CD4-positive, alpha-beta T cell treated with Interleukin-4 for 4 hours (primary cell): ENCODE measurements at places on chromosomes 4 and X.

DNA sequence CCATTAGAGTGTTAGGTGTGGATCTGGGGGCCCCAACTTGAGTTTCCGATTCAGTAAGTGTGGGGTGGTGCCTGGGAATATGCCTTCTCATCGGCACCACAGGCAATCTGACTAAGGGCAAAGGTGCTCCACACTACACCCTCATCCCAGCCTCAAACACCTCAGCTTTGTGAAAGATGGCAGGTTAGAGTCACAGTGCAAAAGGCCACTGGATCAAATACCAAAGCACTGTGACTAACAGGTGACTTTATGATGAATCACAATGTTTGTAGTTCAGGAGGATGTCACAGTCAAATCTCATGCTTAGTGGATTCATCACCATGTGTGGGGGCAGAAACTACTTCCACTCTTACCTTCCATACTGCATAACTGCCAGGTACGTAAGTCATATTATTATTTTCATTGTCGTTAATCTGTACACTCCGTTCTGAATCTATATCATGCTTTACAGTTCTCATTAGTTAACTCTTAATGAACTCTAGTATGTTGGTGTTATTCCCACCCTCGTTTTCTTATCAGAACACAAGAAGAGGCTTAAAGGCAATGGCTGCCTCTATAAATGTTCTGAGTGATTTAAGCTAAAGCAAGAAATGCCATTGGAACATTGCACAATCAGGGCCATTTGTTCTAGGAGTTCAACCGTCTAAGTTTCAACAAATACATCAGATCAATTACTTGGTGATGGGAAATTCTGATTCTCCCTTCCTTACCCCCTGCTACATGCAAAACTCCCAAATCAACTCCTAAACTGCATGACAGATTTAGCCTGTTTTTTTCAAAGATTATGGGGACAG, 50.2 kb downstream of the PRKG2 start:
- DNase-seq = no peak

DNA sequence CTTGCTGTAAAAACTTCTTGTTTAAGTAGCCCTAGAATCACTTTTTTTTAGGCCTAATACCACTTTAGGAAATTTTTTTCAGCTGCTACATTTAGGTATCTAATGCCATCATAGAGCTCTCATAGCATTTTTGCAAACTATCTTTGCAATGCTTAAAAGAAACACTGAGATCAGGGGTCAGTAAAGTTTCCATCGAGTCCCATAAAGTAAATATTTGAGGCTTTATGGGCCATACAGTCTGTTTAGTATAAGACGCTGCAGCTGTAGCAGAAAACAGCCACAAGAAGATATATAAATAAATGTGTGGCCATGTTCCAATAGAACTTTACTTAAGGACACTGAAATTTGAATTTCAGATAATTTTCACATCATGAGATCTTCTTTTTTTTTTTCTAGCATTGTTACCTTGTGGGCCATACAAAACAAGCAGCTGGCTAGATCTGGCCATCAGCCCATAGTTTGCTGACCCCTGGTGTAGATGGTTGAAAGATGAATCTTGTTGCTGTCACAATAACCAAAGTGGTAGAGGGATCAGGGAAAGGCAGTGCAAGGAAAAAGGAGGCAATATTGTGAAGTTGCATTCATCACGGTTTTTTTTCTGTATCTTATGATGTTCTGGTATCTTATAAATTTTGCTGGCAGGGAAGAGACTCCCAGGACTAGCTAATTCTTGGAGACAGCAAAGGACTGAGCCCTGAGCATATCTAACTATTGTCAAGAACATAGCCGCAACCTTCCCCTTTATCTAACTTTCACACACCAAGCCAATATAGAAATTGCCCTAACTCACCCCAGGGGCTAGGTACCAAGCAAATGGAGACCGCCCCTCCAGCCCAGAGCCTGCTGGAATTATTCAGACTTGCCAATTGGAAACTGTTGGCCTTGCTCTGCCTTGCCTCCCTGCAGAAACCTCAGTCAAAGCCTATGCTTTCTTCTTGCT, 46.6 kb downstream of the RASGEF1B start:
- no peak for DNase-seq

DNA sequence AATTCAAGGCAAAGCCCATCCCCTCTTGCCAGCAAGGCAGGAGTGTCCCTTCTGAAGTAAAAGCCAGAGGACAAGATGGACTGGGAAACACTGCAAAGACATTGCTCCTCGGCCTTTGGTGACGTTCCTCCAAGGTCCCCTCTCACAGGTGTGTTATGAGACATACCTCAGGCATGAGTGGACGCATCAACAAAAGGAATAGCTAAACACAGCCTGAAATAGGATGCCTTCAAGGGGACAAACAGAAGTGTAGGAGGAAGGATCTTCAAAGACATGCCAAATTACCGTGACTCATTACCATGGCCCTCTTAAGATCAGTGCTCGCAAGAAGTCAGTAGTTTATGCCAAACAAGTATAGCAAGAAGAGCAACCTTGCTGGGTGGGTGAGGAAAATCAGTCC, 6.0 kb upstream of the IDS start:
- no peak for DNase-seq

DNA sequence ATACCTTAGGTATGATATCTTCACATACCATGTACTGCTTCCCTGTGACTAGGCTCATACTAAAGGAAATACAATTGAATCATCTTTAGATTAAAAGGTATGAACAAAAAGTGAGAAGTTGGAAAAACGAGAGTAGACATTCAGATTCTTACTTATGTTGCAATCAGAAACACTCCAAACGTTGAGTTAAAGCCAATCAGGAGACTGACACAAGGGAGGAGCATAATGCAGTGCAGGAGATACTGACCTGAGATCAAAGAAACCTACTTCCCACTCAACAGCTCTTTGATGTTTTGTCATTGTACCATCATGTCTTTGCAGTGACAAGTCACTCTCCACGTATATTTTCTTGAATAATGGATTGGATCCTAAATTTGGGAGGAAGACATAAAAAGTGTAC, 8.9 kb upstream of the PCDH18 start:
- no peak for DNase-seq

DNA sequence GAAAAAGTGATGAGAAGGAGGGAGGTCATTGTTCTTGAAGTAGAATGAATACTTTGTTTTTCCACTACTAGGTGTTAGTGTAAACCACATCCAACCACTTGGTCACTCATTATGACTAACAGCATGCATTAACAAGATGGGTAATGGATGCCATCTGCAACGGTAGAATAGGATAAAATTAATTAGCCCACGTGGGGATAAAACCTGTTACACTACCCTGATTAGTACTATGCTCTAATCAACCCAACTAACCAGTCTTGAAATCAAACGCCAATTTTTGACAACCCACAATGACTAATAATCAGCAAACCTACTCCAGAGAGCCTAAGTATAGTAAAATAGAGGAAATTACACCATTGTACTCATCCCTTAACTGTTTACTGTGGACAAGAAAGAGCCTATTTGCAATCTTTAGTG, 93.4 kb upstream of the MCF2 start:
- no peak for DNase-seq

DNA sequence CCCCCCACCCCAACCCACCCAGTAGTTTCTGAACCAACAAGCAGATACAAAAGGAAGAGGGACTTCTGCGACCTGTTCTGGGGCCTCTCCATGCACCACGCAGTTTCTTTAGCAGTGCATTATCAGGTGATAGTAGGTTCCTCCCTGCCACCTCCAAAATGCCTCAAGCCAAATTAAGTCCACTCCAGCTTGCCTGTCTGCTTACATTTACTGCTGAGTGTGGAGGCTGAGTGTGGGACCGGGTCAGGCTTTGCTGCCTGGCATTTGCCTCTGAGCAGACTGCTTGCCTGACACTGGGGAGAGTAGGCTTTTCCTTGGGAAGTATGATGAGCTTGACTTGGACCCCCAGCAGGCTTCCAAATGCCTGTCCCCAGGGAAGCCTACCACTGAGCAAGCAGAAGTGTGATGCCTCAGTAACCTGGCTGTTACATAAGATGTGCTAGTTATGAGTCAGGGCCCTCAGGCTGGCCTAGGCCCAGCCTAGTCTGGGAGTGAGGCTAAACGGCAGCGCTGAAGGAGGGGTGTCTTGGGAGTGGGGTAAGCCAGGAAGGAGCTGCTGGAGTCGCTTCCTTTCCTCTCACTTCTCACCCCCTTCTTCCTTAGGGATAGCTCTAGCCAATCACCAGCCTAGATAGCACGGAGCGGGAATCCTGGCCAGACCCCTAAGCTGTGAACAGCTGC, 9.0 kb downstream of the TSC22D3 start:
- DNase-seq = no peak

DNA sequence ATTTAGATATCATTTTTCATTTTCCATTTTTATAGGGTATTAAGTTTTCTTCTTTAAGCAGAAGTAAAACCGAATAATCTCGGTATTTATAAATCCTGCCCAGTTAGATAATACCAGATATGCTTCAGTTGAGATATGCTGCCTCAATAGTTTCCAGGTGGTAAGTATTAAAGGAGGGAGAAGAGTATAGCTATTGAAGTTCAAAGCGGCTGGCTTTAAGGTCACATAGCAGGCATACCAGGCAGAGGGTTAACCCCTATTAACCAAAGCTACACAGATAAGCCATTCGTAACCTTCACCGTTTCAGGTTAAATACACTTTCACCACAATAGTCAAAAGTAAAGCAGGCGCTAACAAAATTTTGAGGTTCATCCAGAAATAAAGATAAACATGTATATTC, 54.2 kb downstream of the EDNRA start:
- DNase-seq = no peak

- DNase-seq = no peak
Measured at GRCh38 chr4:185786422-185786821, 25.6 kb downstream of the SORBS2 start.

GRCh38 chr4:98921292-98921691, 7.6 kb downstream of the EIF4E start:
- no peak for DNase-seq

DNA sequence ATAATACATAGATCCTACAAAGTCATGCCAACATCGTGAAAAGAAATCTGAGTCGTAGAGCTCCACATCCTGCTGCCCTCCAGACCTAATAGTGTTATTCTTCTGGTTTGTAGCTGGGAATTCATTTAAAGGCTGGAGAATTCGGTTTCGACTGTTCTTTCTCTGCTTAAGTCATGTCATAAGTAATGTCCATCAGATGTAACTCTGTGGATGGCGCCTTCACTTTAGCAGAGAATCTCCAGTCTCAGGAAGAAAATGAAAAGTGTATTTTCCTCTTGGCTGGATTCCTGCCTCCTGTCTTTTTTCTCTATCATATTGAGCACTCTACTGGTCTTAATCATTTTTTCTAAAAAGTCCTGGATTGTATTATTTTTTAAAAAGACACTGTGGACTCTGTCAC, 117.0 kb downstream of the PALLD start:
- no peak for DNase-seq

DNA sequence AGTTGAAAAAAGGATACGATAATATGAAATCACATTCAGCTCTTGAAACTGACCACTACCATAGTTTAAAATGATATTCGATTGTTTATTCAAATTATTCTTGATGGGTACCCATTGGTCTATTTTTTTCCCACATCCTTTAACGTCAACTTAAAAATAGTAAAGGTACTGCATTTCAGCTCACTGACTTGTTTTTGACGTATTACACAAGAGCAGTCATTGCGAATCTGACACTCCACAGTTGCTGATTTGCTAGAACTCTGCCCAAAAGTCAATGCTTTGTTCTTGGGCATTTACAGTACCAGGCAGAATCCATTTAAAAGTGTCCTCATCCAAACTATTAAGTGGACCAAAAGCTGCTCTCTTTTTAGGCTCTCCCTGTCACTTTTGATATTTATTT, 1.2 kb upstream of the PDS5A start:
- no peak for DNase-seq

DNA sequence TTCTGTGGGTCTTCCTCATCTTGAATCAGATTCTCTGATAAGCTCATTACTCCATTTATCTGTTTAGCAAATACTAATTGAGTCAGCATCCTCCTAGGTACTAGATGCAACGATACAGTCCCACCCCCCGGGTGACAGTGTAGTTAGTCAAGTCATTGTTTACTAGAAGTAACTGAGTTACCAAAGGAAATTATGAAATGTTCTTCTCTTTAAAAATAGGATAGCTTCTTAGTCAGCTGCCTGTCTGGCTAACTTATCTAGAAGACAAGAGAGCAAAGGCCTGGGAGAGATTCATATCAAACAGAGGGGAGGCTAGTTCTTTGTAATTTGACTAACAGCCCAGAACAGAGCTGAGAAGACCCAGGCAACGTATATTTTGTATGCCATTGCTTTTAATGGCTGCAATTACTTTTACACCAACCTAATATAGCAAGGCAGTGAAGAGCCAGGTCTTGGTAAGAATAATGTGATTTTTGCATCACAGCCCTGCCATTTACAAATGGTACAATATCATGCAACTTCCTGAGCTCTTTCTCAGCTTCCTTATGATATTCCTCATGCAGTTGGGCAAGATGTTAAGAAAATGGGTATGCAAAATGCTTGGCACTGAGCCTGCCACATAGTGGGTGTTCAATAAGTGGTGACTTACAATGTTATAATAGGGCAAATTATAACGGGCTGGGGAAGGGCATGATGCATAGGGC, 149.9 kb downstream of the CHIC2 start:
- no peak for DNase-seq

DNA sequence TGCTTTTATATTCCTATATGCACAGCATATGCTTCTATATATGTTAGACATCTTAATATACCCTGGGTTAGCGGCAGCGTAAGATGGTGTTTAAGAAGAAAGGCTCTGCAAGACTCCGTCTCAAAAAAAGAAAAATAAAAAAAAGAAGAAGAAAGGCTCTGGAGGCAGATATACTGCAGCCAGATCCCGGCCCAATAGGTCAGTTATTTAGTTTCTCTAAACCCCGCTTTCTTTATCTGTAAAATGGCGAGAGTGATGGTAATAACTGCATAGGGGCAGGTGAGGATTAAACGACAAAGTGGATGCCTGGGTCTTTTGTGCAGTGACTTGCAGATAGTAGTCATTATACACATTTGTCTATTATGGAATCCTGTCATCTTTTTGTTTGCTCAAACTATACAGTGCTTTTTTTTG, 115.2 kb downstream of the NAA11 start:
- DNase-seq = no peak

GRCh38 chr4:52160859-52161258, 109.8 kb downstream of the SPATA18 start:
- no peak for DNase-seq

GRCh38 chr4:181757910-181758660, 485.1 kb upstream of the TENM3 start:
- no peak for DNase-seq

DNA sequence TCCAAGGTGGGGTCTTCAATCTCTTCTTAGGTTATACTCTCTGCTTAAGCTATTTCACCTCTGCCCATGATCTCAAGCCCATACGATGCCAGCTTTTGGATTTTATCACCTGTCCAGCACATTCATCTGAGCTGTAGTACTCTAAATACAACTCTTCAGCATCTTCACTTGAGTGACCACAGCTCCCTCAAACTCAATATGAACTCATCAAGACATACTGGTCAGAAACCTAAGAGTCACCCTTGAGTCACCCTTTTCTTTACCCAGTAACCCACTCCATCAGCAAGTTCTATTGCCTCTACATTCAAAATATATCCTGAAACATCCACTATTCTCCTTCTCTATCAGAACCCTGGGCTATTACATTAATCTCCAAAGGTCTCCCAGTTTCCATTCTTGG, 69.4 kb downstream of the DCHS2 start:
- no peak for DNase-seq
